ENCODE measurements at places on chromosomes 1 and 21.

- DNase-seq: no peak
Measured at GRCh38 chr1:246281639-246282038, 225.4 kb downstream of the SMYD3 start.

GRCh38 chr1:64567426-64568170, 97.7 kb downstream of the CACHD1 start:
- no peak for DNase-seq

DNA sequence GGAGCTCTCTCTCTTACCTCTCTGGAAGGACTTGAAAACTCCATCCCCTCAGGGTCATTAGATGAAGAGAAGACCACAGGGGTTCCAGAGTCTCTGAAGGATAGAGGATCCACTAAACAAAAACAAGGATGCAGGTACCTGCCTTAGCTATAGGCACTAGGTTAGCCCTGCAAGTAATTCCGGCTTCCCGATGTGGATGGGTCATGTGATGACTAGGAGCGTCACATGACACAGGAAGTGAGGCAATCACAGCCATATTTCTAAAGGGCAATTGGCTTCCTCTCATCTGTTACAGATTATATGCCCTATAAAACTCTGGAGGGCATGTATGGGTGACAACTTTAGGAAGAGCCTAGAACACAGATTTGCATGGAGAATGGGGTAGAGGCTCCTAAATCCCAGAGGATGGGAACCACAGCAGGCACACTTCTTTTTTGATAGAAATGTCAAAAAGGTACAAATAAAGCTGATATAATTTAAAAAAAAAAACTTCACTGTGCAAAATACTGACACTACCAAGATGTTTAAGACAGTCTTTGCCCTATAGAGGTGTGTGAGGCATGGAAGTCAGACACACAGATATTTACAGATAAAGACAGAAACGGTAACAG, 14.1 kb downstream of the ENTREP3 start:
- peak; percentile 52 for DNase-seq

DNA sequence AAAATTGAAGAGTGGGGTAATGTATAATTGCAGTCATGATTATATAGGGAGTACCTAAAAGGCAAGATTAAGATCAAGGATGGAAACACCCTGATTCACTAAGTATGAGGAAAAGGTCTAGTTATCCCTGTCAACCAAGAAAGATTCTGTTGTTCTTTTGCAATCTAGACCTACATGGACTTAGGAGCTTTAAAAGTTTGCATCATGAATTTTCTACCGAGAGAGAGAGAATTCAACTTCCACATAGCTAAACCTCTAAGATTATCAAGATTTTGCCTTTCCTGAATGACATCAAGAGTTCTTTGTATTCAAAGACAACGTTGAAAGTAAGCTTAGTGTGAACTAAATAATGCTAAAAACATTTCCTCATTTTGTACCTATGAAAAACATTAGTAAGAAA, 78.8 kb upstream of the RBM34 start:
- DNase-seq: no peak

- DNase-seq: no peak
Measured at GRCh38 chr1:245751726-245752470, 597.1 kb downstream of the KIF26B start.

DNA sequence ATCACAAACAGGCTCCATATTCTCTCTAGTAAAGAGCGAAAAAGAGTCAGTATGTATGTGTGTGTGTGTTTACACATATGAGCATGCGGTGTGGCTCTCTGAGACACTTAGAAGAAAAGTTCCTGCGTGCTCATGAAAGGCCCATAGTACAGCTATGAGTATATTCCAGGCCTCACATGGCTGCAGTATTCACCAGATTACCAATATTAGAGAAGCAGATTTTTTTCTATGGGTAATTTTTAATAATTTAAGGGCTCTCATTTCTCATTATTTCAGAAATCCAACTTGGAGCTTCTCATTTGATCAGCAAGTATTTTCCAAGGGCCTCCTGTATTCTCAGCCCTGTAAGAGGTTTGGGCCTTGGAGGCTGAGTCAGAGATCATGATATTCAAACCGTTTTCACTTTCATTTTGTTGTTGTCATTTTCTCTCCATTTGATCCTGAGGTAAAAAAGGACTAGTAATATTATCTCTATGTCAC, 232.9 kb upstream of the SGIP1 start:
- no peak for DNase-seq

DNA sequence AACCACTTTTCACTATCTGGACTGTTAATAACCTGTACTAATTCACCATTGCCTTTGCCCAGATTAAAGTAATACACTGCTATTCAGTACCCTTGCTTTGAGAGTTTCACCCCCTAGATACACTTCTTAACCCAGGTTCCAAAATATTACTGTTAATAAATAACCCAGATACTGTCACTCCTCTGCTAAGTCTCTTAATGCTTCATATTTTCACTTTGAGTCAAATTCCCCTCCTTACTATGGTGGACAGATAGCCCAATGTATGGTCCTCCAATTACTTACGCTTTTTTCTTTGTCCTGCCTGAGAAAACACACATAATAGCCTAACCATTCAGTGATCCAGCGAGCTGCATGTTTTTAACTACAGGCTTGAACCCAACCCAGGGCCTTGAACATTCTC, 152.5 kb downstream of the NEGR1 start:
- DNase-seq: no peak

GRCh38 chr1:193614817-193615216, 428.4 kb upstream of the B3GALT2 start:
- no peak for DNase-seq
